ENCODE measurements at places on chromosomes 4 and X.

- no peak for DNase-seq
Measured at GRCh38 chr4:54224996-54225597, 4.0 kb upstream of the PDGFRA start.

- no peak for DNase-seq
Measured at GRCh38 chr4:124449881-124450280, 262.7 kb downstream of the ANKRD50 start.

DNA sequence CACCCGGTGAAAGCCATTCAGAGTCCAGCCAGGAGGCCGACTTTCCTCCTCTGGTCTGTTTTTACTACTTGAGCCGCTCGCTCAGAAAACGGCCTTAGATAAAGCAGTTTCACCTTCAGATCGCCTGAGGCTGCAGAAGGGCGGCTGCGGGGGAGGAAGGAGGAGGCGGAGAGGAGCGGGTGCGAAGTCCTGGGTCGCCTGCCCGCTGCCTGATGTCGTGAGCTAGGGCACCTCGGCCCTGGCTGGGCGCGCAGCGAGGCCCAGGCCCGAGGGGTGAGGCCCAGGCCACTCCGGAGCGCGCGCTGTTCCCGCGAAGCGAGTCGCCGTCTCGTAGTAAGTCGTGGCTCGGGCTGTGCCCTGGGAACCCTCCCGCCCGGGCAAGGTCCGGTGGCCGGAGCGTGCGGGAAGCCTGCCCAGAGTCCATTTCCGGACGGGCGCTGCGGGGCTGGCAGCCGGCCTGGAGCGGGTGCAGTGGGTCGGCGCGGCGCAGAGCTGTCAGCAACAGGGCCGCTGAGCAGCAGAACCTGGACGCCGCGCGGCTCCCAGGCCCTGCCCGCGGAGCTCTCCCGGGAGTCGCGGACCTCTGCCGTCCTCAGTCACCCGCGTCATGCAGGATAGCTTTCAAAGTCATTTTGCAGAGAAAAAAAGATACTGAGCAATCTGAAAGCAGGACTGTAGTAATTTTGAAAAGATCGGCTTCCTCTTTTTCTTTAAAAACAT lies 18.6 kb downstream of the TRIM2 start:
- peak; percentile 45 for DNase-seq

GRCh38 chr4:63693321-63693720 lies 715.9 kb downstream of the TECRL start:
- DNase-seq, result no peak

DNA sequence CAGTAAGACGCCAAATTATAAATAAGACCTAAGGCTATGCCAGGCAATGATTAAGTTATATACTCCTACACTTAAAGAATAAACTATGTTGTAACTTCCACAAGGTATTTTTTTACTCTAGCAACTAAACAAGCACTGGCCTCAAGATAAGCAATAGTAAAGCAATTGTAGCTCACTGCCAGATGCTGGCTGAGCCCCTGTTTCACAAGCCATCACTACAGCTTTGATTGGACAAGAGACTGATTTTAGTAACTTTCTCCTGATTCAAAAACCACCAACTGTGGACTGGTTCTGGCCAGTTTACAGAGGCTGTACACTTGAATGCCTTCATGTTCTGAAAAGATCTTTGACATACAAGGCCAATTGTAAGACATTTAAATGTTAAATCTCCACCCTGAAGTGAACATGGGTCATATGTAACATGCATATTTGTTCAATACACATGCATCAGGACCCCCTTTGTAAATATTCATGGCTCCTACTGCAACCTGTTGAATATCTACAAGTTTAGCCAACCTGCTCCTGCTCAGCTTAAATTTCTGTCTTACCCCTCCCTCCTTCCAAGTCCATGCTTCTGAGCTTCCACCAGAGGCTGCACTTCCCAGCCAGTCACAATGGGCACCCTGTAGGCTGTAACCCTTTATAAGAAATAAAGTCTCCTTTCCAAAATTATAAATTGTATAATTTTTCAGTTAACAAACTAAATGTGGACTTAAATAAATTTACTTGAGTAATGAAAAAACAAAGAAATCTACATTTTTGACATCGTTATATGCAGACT lies 423.6 kb downstream of the ANKRD50 start:
- DNase-seq, result no peak

GRCh38 chrX:111560801-111561200 lies 49.4 kb downstream of the SERTM2 start:
- no peak for DNase-seq

GRCh38 chr4:92657695-92658094 lies 353.9 kb downstream of the GRID2 start:
- no peak for DNase-seq

DNA sequence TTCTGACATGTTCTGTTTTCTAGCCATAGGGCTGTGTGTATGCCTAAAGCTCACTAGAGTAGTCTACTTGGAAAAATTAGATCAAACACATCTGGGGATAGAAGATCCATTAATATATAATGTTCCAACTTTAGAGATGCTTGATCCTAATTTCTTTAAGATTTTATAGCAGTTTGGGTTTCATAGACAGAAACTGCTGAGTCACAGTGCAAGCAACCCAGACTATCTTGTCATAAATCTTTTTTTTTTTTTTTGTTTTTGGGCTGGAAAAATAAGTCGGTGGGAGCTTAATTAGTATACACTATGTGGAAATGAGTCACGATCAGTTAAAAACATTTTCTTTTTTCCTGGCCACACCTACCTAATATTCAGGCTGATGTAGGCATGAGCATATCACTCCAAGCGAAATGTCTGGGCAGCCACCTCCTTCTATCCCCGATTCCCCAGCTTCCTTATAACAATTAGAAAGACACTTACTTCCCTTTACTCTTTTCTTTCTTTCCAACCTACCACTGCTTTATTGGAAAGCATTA lies 58.2 kb upstream of the CASK start:
- no peak for DNase-seq

GRCh38 chr4:153676486-153676885 lies 7.6 kb upstream of the TLR2 start:
- peak; percentile 76 for DNase-seq

DNA sequence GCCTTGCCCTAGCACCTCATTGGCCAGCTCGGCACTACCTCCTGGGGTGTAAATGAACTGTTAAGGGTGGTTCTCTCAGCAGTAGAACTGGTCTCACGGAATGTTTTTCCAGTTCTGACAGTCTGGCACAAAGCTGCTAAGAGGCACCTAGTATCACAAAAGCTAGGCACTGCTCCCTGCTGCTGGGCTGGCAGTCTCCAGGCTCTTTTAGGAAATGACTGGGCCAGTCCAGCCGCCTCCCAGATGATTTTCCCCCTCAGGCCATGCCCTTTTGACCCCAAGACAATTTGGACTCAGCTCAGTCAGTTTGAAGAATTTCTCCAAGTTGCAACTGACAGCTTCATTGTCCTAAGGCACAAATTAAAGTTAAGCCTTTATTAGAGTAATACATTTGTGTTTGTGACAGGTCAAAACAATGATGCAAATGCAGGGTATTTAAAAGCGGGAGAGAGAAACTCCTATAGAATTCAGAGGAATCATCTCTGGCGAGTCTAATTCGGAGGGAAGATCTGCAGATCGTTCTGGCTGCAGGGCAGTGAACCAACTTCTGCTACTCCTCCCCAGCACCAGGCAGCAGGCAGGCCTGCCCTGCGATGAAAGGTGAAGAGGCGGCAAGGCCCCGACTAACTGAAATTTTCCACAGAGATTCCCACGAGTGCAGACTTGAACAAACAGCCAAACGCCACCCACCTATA lies 7.9 kb downstream of the FRMD7 start:
- no peak for DNase-seq

GRCh38 chrX:114797494-114797893 lies 213.6 kb downstream of the HTR2C start:
- no peak for DNase-seq

GRCh38 chrX:9055354-9055753 lies 21.4 kb upstream of the FAM9B start:
- peak; percentile 25 for DNase-seq

DNA sequence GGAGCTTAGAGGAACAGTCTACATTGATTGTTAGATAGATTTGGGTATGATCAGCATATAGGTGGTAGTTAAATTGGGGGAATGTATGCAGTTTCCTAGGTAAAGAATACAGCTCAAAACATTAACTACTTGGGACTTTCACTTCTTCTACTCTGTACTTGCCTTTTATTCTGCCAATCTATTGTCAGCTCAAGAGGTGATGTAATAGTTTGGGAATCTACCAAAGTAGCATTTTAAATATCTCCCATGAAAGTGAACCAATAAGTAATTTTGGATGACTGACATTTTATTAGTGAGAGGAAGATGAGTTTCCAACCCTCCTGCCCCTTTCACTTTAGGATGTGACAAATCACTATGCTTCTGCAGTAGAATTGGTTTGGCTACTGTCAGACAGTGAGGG lies 43.4 kb downstream of the NUDT6 start:
- DNase-seq, result no peak

DNA sequence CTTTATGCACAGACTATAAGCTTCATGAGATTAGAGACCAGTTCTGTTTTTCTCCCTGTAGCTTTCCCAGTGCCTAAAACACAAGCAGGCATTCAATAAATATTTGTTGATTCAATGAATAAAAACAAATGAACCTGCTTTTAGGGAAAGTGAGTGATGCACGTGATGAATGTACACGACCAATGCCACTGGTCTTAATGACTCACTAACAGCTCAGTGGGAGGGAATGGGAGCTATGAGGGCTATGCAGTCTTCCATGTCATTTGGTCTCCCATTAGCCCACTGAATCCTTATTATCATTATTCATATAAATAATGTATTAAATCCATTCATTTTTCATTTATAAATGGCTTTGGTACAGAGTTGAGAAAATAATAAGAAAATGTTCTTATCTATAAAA lies 247.4 kb downstream of the FBXO8 start:
- no peak for DNase-seq

GRCh38 chrX:1484638-1485019 lies 31.9 kb upstream of the ASMTL start:
- DNase-seq, result peak; percentile 52

All from suppressor macrophage treated with lipopolysaccharide for 1 hour (primary cell).